ENCODE measurements at places on chromosomes 3 and 15.

DNA sequence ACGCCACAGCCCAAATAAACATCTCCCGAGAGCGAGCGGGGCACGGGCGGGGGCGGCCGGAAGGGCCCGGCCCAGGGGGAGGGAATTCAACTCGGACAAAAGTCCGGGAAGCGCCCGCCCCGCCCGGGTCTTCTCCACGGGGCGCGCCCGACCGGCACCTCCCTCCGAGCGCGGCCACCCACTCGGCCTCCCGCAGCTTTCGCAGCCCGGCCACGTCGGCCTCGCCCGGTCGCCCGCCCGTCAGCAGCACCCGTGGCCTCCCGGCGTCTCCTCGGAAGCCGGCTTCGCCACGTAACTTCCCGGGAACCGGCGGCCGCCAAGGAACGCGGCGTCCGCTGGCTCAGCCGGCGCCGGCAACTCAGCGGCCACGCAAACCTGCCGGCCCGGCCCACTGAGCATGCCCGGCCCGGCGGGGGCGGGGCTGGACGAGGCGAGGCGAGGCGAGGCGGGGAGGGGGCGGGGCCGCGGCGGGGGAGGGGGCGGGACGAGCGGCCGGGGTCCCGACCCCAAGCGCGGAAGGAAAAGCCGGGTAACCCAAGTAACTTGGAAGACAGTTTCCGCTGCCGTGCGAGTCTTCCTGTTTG lies at the start of gene TJP1:
TJP1 (minus strand) TSS at position 369 of the 584 bp plus-strand sequence. CDS start 440 bp downstream, outside the sequence.
- DNase-seq, result peak; percentile 57

DNA sequence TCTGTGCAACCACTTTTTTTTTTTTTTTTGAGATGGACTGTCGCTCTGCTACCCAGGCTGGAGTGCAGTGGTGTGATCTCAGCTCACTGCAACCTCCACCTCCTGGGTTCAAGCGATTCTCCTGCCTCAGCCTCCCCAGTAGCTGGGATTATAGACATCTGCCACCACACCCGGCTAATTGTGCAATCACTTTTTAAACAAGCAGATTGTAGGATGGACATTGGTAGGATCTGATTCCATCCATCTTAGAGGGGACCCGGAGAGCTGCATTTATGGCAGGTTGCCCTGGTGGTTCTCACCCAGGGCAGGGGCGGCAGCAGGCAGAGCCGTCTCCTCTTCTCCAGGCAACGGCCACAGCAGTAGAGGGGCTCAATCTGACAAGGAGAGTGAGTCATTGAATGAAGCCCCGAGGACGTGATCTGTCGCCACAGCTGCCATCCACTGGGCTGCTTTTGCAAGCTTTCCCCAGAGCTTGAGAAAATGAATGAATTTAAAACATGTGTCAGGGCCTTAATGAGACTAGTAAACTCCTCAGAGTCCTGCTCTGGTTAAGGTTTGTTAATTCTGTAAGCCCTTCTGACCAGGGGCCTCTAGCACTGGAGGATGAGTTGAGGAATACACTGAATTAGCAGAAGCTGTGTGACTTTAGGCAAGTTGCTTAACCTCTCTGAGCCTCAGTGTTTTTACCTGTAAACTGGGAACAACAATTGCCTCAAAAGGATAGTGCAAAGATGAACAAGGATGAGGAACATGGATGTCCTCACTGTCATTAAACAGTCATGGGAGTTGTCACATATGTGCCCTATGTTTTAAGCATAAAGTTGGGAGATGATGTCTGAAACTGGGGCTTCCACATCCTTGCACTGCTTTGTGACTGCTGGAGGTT lies 129.1 kb downstream of the ASB7 start:
- no peak for DNase-seq

DNA sequence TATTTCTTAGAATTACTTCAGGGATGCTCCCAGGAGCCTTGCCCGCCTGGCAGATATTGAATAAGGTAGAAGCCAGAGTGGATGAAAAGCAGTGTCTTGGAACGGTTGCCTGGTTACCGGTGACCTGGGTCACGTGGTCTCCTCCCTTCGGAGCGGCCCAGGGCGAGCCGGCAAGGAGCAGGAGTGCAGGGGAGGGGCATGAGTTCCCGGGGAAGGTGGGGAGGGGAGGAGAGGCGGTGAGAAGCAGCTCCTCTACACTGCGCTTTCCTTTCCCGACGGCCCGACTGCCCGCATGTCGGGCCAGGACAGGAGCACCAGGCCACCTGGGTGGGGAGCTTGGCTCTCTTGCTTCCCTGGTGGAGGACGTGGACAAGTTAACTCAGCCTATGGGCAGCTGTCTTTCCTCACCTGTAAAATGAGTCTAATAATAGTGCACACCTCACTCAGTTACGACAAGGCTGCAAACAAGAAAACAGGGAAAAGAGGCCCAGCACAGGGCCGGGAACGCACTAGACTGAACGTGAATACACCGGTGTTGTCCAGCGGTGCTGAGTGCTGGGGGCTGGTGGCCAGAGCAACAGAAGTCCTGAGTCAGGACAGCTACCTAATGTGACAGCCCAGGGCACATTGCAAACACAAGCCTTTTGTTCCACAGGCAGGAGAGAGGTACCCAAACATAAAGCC lies 198.3 kb downstream of the ADAMTS9 start:
- DNase-seq, result no peak

DNA sequence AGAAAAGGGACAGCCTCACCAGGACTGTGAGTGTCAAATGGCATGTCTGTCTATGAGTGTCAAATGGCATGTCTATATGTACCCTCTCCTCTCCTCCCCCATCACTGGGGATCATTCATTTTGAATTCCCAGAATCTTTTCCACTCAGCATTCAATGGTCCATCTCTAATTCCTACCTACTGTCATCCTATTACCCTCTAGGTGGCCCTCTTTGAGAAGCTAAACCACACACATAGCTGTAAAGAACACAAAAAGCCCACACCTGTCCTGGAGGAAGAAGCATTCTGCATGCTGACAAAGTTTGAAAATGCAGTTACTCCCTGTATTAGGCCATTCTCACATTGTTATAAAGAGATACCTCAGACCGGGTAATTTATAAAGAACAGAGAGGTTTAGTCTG lies 46.2 kb upstream of the PYDC2 start:
- DNase-seq, result no peak

DNA sequence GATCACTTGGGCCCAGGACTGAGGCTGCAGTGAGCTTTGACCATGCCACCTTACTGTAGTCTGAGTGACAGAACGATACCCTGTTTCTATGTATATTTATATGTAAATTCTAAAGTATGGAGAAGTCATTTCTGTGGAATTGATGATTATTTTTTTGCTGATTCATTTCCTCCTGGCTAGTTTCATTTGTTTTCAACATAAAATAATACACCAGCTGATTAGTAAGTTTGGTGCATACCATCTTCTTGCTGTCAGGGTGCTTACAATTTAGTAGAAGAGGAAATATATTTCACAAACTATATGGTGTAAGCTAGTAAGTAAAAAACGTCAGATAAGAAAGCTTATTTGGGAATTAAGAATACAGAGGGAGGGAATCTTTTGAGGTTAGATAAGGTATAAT lies 36.0 kb downstream of the SLC25A26 start:
- DNase-seq, result no peak

- no peak for DNase-seq
Observed at GRCh38 chr15:48059791-48060190, 61.0 kb upstream of the SLC24A5 start.

DNA sequence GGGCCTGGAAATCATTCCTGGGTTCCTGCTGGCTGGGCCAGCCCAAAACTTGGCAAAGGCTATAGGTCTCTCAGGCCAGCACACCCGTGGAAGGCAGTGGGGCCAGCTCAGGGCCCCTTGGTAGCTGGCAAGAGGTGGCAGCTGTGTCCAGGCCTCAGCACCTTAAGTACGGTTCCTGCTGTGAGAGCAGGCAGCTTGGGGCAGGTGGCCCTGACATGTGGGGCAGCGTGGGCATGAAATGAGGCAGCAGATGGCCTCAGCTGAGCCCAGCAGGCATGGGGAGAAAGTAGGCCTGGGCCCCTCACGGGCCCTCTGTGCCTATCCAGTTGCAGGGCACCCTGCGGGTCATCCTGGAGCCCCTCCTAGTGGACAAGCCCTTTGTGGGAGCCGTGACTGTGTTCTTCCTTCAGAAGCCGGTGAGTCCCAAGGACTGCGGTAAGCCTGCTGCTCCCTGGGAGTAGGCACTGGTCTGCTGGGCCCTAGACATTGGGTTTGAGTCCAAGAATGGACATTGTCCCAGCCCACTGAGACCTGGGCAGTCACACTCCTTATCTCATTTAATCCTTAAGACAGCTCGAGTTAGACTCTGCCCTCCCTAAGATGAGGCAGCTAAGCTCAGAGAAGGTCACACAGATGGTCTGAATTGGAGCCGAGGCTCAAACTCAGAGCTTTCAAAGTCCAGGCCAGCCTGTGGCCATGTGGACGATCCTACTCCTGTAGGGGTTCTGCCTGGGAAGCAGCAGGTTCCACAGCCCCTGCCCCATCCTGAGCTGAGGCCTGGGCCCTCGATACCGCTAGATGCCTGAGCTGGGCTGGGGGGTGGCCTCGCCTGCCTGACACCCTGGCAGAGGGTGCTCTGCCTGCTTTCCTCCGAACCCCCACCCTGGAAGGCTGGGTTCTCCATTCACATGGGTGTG lies 25.5 kb downstream of the ESYT3 start:
- no peak for DNase-seq

- DNase-seq, result no peak
Observed at GRCh38 chr3:69695933-69696332, 43.3 kb upstream of the MITF start.

DNA sequence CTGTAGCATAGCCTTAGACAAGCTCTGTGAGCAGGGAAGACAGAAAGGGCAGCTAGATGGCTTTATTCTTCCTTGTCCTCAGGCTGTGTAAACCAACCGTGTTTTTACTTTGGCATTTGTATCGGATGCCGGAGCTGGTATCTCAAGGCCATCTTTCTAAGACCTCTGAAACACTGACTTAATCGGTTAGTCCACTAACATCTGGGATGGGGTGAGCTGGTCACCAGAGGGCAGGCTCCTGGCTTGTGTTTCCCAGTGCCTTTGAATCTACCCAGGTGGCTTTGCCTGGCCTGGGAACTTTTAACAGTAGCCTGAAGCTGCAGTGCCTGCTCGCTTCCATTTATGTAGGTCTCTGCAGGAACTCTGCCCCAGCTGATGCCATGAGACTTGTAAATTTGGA lies 252.7 kb downstream of the NR1D2 start:
- no peak for DNase-seq

Measured in T47D (cell line).